ENCODE measurements at places on chromosomes 12 and 14. TPM values are rescaled to one million over a fixed set of nuclear protein-coding genes. Genes with fewer than 3 reads are reported as not detected.

- no peak for DNase-seq
Measured at GRCh38 chr12:16348435-16349130, 1.1 kb downstream of the MGST1 start.

DNA sequence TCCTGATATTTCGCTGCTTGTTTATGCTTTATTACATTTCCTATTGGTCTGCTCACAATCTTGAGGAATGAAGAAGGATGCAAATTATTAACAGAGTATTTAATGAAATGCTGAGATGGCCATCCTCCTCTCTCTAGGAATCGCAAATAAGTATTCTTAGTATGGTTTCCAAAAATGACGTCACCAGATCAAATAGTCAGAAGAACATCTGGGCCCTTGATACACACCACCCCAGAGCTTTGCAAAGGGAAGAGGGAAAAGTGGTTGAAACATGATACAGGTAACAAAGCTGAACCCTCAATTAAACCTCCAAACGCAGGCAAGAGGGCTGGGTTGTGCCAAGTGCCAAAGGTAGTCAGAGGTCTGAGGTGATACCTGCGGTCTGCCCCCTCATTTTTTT is 107.3 kb downstream of the BCL11B start:
- DNase-seq: no peak

The ACOT6 gene
- polyA plus RNA-seq: not detected

The CLEC6A gene
- not detected for polyA plus RNA-seq

DNA sequence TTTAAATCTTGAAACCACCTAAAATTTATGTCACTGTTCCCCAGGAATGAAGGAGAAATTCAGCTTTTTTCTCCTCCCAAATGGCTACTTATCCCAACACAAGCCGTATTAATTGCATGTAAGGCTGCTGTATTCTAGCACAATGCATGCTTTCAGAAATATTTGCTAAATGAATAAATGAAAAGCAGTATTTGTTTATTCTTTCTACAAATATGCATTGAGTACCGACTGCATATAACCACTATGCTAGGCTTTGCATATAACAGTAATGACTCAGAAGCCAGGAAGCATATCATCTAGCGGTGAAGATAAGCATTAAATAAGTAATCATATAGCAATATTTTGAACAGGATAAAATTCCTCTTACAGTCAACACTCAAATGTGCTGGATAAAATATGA is 5.7 kb upstream of the LRR1 start:
- DNase-seq: no peak

GRCh38 chr14:34361504-34362011 is 100.5 kb downstream of the SPTSSA start:
- DNase-seq: no peak

DNA sequence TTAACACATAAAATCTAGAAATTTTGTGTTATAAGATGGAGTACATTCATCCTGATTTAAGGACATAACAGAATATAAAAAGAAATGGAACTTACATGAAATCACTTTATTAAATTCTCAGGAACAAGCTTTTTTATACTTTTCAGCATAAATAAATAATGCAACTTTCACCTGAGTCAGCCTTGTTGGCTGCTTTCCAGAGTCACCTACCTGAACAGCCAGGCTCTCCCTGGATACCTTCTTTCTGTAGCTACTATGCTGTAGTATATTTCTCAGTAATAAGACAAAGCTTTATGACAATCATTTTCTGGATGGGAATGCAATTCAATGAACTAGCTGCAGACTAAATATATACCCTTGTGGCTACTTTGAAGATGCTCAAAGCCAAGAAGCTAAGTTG is 111.9 kb downstream of the NTS start:
- DNase-seq: no peak

DNA sequence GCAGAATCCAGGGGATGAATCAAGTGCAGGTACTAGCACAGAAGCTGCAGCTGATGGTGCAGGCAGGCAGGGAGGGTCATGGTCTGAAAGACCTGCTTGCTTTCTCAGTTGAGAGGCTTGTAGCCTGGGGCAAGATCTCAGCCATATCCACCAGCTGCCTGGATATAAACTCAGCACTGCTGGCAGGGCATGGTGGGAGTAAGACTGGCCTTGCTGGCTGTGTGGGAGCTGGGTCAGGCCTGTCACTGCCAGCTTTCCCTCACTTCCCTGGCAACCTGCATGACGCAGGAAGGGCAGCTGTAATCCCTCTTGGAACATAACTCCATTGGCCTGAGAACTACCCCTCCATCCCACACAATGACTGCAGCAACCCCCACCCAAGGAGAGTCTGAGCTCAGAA is 230.1 kb downstream of the ANO6 start:
- no peak for DNase-seq

DNA sequence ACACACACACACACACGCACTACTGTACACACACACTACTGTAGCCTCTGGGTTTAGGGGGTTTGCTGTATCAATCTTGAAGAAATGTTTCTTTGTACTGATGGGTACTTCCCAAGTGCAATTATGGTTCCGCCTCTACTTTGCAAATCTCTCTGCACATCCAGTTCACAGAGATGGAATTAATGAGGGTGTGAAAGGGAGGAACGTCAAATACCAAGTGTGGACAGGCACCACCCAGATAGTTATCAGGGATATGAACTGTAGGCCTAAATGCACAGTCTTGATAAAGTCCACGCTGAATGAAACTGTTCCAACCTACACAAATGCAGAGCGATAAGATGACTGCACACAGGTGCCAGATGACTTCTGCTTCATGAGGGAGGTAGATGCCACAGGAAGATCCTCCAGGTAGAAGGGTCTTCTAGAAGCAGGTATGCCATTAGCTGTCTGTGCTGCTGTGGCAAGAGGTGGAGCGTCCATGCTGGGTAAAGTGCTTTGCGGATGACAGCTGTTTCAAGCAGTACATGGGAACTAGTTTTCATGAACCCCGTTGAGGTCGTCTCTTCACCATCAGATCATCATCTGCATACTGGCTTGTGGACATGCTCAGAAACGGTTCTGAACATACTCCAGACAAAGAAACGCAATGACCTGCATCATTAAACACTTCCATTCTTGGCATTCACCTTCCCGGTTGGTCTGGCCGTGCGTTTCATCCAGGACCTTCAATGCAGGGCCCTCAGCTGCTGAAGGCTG is 314.3 kb upstream of the RTL1 start:
- DNase-seq: no peak

The KRT77 gene
- polyA plus RNA-seq: 0.05 TPM

DNA sequence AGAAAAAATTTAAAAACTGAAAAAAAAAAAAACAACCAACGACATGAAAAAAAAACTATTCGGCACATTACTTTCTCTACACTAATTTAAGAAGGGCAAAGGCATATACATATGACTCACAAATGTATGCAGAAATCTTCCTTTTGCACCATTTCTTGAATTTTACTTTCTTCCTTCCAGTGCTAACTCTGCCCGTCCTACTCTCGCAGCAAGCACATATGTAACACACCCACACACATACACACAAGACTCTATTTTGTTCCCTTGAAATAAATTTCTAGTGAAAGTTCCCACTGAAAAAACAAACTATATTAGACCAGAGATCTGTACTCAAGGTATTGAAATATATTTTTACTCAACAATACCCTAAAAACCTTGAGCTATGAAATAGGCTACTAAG is 14.6 kb downstream of the BTG1 start:
- DNase-seq: no peak

DNA sequence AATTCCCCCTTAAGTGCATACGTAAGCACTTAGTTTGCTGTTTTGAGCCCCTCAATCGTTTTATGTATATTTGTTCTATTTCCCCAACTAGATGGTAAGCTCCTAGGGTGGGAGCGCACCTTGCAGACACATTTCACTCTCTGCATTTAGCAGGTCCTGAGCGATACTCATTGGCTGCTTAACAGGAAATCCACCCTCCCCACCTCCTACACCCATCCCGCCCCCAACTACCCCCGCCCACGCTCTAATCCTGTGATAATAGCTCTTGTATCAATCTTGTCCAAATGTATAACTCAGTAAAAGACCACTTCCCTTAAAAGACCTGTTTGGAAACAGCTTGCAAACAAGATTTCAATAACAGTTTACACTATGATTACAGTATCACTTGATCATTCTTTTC is 8.1 kb downstream of the LPAR5 start:
- no peak for DNase-seq

DNA sequence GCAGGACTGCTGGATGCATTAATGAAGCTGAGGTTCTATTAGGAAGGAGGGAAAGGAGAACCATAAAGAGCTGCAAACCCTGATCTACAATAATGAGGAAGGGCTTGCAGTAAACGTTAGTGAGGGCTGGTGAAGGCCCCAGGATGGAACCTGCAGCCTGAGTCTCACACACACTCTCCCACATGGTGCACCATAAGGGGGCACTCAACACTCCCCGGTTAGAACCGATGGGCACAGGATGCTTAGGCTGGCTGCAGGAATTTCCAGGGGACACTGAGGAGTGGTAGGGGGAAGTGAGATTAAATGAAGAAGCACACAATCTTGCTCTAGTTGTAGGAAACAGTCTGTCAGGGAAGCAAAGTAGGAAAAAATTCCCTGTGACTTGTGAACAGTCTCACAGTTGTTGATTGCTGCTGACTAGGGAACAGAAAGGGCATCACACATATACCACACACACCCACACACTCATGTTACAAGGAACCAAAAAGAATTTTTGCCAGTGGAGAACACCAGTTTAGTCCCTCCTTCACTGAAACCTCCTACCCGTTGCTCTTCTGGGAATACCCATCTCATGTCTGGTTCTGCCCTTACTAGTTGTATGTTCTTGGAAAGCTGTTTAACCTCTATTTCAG is 56.2 kb upstream of the FERMT2 start:
- DNase-seq: no peak

All from muscle of arm (tissue), 14 donors.